Jurkat, Clone E6-1 (cell line): ENCODE measurements at places on chromosomes 6 and 20.

- DNase-seq: peak; percentile 6
These were observed 58.3 kb upstream of the MAP3K4 start for GRCh38 chr6:160933256-160933655.

- DNase-seq: no peak
These were observed 5.0 kb downstream of the SEMG1 start for GRCh38 chr20:45211569-45212474.

DNA sequence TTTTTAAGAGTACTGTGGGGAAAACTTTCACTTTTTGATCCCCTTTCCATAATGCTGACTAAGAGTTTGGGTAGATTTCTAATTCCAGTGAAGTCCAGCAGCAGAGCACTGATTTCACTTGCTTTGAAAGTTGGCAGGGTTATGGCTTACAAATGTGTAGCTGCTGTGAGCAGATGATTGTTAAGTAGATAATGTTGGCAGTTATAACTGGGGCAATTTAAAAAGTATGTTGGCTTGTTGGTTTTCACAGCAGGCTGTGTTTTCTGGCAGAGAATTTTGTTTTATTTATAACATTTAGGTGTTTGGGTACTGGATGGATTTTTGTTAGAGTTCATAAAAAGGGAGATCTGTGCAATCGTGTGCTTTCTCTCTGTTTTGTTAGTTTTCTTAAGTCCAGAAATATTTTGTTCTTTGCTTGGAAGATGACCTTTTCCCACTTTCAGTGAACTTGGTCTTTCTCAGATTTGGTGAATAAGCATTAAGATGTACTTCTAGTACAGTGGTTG is 31.4 kb downstream of the AFDN start:
- no peak for DNase-seq

GRCh38 chr20:35975576-35976373 is 7.4 kb downstream of the CNBD2 start:
- DNase-seq: no peak

- DNase-seq: no peak
These were observed 158.0 kb upstream of the BMP5 start for GRCh38 chr6:56033401-56033800.

- no peak for DNase-seq
These were observed 2.8 kb upstream of the MC3R start for GRCh38 chr20:56245761-56246160.

- no peak for DNase-seq
These were observed 12.4 kb downstream of the SNX5 start for GRCh38 chr20:17956099-17956685.

- DNase-seq: no peak
These were observed 28.9 kb downstream of the STX11 start for GRCh38 chr6:144179237-144179636.

GRCh38 chr20:21301940-21302663 is 1.0 kb upstream of the XRN2 start:
- no peak for DNase-seq

DNA sequence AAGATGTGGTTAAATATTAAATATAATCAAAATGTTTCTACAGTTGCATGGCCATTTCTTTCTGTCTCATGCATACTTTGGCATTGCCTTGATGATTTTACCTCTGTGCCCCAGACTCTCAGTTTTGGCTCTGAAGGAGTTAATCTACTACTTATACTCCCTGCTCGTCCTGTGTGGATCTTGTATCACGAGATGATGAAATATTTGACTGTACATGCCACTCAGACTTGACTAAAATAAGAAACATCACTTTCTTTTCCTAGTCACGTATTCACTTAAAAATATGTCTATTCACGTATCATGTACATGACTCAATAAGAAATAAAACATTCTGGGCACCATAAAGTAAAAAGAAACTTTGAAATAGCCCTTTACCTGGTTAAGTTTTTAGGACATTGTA is 397.7 kb downstream of the RFPL4B start:
- no peak for DNase-seq

DNA sequence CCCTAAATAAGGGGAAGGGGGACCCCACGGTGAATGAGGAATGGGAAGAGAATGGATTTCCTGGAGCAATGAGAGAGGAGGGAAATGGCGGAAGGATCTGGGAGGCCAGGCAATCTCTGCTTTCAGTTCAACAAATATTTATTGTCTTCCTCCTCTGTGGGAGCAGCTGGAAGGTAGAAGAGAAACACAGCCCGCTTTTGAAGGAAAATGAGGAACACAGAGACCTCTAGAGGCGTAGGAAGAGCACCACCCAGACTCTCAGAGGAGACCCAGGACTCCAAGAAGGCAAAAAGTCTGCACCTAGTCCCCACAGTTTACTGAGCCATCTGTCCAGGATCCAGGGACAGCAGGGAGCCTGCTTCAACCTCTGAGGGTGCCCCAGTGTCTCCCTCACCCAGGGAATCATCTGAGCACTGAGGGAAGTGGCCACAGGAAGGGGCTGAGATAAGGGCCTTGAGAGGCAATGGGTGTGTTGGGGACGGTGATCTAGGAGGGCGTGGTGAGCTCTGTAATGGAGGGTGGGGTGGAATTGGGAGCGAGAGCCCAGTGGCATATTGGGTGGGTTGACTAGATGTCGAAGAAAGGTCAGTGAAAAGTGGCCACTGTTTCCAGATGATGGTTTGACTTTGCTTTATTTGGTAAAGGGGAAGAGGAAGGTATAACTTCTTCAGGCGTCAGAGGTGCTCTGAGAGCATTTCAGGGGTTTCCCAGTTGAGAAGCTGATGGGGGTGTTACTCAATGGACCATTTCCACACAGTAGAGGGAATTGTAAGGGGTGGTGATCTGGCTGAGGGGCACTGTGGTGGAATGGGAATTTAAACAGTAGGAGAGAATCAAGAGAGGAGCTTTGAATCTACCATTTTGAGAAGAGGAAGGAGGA is 610 bp downstream of the PSORS1C1 start:
- no peak for DNase-seq
